Naive thymus-derived CD4-positive, alpha-beta T cell (primary cell): ENCODE measurements at places on chromosomes 4 and X. TPM values are rescaled to one million over a fixed set of nuclear protein-coding genes. Genes with fewer than 3 reads are reported as not detected.

RAP2C gene
- polyA plus RNA-seq = 13.3 TPM

CYBB gene
- polyA plus RNA-seq = 0.38 TPM

- H3K27me3 ChIP-seq = no peaks in the 10 kb centered on the region
- H3K4me1 ChIP-seq = peaks cover 27% of the 10 kb centered on the region
- no peak overlapping the region for H3K4me3 ChIP-seq
Measured at GRCh38 chr4:917992-918391, 14.1 kb downstream of the GAK start.

- no peak overlapping the region for H3K27ac ChIP-seq
- DNase-seq = no peak
- H3K27me3 ChIP-seq = no peaks in the 10 kb centered on the region
Measured at GRCh38 chr4:41307638-41308037, 50.9 kb downstream of the UCHL1 start.
